ENCODE measurements at places on chromosomes 7 and 10. TPM values are rescaled to one million over a fixed set of nuclear protein-coding genes. Genes with fewer than 3 reads are reported as not detected.

DNA sequence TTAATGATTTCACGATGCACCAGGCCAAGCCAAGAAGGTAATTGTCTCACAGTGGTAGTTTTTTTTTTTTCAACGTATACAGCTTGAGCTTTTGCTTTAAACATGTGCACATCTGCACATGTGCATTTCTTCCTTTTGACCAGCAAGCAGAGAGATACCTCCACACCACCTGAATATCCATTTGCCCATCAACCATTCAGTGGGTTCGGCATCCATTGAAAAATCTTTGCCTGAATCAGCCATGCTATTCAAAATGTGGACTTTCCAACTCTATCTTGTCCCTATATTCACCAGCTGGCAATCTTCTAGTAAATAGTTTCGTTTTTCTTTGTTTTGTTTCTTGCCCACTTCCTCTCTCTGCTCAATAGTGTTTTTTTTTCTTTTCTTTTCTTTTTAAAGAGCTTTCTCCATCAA, 7.7 kb upstream of the TRA2A start:
- no peaks in the 10 kb centered on the region for H3K4me1 ChIP-seq
- no peak for DNase-seq
- H3K27ac ChIP-seq, result no peak overlapping the region
- H3K27me3 ChIP-seq, result no peaks in the 10 kb centered on the region

The STEAP1B gene
- 0.08 TPM for total RNA-seq

- H3K36me3 ChIP-seq, result no peaks in the 10 kb centered on the region
- H3K27me3 ChIP-seq, result no peaks in the 10 kb centered on the region
- no peak overlapping the region for H3K27ac ChIP-seq
- H3K4me3 ChIP-seq, result no peak overlapping the region
These were observed 27.8 kb downstream of the HEPACAM2 start for GRCh38 chr7:93198472-93198871.

DNA sequence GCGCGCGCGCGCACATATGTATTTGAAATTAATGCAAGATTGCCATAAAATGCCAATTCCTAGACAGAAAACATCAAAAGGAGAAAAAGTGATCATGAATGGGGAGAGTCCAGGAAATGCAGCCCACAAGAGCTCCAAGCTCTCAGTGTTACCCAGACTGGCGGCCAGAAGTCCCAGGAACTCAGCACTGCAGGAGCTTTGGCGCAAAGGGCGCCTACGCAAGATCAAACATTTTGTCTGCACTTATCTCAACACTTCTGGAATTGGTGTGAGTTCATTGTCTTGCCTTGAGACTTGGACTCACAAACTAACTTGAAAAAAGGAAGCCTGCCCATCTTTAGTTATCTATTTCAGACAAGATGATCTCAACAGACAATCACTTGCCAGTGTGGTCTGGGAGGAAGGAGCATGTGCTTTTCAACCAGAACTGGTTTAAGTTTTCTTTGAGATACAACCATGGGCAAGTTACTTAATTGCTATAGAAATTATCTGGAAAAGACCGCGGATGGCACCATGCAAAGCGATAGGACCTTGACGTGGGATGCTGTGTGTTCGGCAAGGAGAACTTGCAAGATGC, 77.2 kb downstream of the KIAA1549 start:
- H3K27me3 ChIP-seq, result no peaks in the 10 kb centered on the region
- no peak overlapping the region for H3K27ac ChIP-seq
- no peaks in the 10 kb centered on the region for H3K4me1 ChIP-seq
- DNase-seq, result no peak
- H3K36me3 ChIP-seq, result peaks cover 2% of the 10 kb centered on the region

The SCIN gene
- total RNA-seq, result 0.23 TPM

- no peaks in the 10 kb centered on the region for H3K27me3 ChIP-seq
- H3K4me1 ChIP-seq, result no peaks in the 10 kb centered on the region
- no peak for DNase-seq
These were observed 629.7 kb upstream of the FZD8 start for GRCh38 chr10:36271627-36272340.

- H3K36me3 ChIP-seq, result no peaks in the 10 kb centered on the region
- no peak for DNase-seq
- H3K27ac ChIP-seq, result no peak overlapping the region
These were observed 121.6 kb downstream of the MTPAP start for GRCh38 chr10:30227481-30227880.

- peak; percentile 77 for DNase-seq
- no peaks in the 10 kb centered on the region for H3K27me3 ChIP-seq
- H3K36me3 ChIP-seq, result no peaks in the 10 kb centered on the region
These were observed 122.3 kb upstream of the LYZL2 start for GRCh38 chr10:30751678-30752331.

DNA sequence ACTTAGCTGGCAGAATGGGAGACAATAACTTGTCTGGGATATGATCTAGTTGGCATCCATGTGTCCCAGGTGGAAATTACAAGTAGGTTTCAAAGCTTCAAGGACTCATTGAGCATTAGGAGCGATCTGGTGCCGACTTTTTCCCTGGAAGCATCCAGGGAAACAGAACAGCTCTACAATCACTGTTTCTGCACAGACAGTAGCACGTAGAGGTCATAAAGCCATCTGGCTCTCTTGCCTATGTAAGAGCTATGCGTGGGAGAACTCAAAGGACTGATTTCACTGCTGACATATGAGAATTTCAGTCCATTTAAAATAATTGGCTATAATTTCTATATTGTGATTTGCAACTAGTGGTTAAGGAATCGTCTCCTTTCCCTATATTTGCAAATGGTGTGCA, 791.7 kb downstream of the REEP3 start:
- H3K4me3 ChIP-seq, result no peak overlapping the region
- no peaks in the 10 kb centered on the region for H3K27me3 ChIP-seq
- DNase-seq, result no peak
- no peak overlapping the region for H3K27ac ChIP-seq

- H3K27me3 ChIP-seq, result no peaks in the 10 kb centered on the region
- DNase-seq, result no peak
- H3K27ac ChIP-seq, result no peak overlapping the region
- H3K36me3 ChIP-seq, result no peaks in the 10 kb centered on the region
These were observed 118.2 kb downstream of the ST7 start for GRCh38 chr7:117071551-117071950.

DNA sequence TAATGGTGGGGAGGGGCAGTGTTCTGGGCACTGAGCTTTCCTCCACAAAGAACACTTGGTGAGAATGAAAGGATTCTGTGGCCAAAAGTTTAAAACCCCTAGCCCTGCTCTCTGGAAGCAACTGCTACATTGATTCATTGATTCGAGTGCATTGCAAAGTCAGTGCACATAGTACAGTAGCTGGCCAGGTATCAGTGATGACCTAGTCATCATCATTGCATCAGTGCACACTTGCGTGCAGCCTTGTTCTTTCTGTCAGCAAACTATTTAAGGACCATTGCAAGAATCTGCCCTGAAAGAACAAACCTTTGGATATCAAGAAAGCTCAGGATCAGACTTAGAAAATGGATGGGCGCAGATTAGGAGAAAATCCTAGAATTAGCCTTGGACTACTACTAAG, 47.4 kb downstream of the CUL1 start:
- no peak for DNase-seq
- H3K4me3 ChIP-seq, result no peak overlapping the region
- H3K36me3 ChIP-seq, result peaks cover 5% of the 10 kb centered on the region

- no peaks in the 10 kb centered on the region for H3K36me3 ChIP-seq
- no peak overlapping the region for H3K4me3 ChIP-seq
- no peaks in the 10 kb centered on the region for H3K4me1 ChIP-seq
- peaks cover under 1% of the 10 kb centered on the region for H3K27me3 ChIP-seq
These were observed 51.6 kb upstream of the PAX2 start for GRCh38 chr10:100693821-100694220.

DNA sequence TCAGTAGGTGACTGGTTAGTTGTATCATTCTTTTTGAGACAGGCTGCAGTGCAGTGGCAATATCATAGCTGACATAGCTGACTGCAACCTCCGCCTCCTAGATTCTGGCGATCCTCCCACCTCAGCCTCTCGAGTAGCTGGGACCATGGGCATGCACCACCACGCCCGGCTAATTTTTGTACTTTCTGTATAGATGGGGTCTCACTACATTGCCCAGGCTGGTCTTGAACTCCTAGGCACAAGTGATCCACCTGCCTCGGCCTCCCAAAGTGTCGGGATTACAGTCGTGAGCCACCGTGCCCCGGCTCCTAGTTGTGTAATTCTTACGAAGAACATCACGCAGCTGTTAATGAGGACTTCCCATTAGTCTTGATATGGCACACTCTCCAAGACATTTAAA, 123.4 kb upstream of the VKORC1L1 start:
- H3K36me3 ChIP-seq, result no peaks in the 10 kb centered on the region
- peaks cover 11% of the 10 kb centered on the region for H3K4me1 ChIP-seq
- DNase-seq, result no peak
- H3K4me3 ChIP-seq, result no peak overlapping the region
- no peak overlapping the region for H3K27ac ChIP-seq

GRCh38 chr10:117075064-117075463, 63.0 kb downstream of the VAX1 start:
- H3K4me1 ChIP-seq, result no peaks in the 10 kb centered on the region
- no peak overlapping the region for H3K27ac ChIP-seq
- no peak for DNase-seq
- H3K27me3 ChIP-seq, result no peaks in the 10 kb centered on the region
- no peak overlapping the region for H3K4me3 ChIP-seq
- no peaks in the 10 kb centered on the region for H3K36me3 ChIP-seq

DNA sequence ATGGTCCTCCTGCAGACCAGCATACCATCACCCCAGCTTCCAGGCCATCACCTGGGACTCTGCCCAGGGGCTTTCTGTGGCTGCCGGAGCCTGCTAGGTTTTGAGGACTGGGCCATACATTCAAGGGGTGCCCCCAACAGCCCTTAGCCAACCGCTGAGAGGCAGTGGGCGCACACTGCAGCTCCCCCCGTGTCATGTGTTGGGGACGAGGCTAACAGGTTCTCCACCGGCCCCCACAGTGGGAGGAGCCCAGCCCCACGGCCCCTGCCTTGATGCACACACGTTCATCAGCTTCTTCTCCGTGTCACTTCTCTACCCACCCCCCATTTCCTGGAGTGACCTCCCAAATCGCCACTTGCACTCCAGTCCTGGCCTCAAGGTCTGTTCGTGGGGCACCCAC, 543.2 kb upstream of the FOXK1 start:
- no peaks in the 10 kb centered on the region for H3K4me1 ChIP-seq
- H3K27ac ChIP-seq, result no peak overlapping the region
- no peak for DNase-seq
- H3K27me3 ChIP-seq, result no peaks in the 10 kb centered on the region
- H3K4me3 ChIP-seq, result no peak overlapping the region
